Ureter (tissue), 1 donor: ENCODE measurements at places on chromosomes 5 and 9.

- DNase-seq, result no peak
These were observed 694.6 kb downstream of the DNAH5 start for GRCh38 chr5:13249854-13250253.

GRCh38 chr9:96513622-96514021, 63.7 kb downstream of the HABP4 start:
- DNase-seq, result no peak

DNA sequence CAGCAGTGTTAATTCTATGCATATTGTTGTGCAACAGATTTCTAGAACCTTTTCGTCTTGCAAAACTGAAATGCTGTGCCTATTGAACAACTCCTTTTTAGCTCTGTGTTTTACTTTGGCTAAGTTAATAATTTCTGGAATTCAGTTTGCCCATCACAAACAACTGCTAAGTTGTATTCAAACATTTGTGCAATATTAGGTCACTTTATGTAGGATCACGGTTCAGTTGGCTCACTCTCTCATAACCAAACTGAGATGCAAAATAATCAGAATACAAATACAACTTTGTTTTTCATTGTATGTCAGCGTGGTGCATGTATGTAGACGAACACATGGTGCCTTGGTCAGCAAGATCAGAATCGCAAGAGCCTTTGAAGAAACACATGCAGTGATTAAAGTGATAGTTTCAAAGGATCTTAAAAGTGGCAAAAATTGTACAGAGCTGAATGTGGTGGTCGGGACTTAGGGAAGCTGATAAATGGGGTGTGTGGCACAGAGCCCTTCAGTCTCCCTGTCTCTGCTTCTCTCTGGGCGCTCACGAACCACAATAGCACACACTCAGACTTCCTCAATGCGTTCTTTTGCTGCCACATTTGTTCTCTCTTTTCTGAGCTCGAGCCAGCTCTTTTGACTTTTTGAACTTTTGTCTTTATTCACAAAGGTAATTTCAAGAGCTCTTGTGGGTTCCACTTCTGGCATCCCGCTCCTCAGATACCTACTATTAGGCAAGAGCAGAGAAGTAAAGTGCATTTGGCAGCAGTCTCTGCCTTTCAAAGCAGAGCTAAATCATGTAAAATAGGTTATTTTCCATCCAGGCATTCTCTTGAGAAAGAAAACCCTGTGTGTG, 112.4 kb upstream of the CTSL start:
- DNase-seq, result no peak

GRCh38 chr9:96022445-96023051, 147.1 kb downstream of the ERCC6L2 start:
- no peak for DNase-seq

GRCh38 chr5:15525703-15526275, 25.8 kb downstream of the FBXL7 start:
- no peak for DNase-seq

DNA sequence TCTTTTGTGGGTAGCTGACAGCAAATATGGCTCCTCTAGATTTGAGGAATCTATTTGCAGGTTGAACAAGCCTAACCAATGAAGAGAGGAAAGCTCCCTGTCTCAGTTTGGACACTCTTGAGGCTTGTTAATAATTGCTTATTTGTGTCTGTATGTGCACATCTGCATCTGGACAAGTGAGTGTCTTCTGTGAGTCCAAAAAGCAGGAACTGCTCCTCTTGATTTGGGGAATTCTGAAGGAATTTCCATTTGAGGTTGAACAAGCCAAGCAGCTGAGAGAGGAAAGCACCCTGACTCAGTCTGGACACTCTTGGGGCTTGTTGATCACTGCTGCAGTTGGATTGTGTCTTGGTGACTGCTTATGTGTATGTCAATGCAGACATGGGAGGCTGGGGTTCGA, 211.6 kb downstream of the DTWD2 start:
- DNase-seq, result no peak

DNA sequence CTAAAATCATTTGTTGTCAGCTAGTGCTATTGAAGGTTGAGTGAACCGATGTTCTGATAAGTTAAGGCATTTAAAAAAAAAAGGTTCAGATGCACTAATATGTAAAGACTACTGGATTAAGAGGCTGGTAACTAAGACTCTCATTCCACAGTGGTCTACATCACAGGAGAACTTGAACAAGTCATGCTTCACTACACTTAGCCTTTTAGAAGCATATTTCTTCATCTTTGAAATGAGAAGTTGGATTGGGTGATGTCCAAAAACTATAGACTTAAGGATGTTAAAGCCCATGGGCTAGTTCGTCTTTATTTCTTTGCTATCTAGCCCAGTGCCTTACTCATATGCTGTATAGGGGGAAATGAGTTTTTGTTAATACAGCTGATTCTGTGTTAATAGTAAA, 107.2 kb downstream of the NDUFS4 start:
- DNase-seq, result no peak

DNA sequence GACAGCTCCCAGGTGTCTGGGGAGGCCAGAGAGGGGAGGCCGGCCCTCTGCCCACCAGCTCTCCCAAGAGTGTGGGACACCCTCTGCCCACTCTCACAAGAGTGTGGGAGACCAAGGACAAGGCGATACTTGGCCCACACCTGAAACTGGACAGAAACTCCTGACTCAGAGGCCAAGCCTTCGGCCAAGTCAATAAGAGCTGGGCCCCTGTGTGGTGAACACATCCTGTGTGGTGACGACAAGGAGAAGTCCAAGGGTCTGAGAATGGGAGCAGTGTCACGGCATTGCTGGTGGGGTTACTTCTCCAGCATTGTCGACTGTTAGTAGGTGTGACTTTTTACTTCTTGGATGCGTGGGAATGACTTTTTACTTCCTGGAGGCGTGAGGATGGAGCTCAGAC, 14.6 kb upstream of the F2RL1 start:
- no peak for DNase-seq

DNA sequence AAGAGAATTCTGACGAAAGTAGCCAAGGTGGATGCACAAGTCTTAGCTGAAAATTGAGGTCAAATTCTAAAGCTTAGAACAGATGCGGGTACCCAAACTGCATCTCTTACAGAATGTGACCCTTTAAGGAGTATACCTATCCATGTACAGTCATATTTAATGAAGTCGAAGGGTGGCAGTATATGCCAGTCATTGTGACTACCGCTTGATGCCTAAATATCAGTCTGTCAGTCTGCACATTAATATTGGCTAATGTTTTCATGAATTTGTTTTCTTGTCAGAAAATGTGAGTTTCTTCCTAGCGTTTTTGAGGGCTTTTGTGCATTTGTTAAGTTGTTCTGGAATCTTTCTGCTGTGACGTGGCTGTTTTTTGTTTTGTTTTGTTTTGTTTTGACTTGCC, 264.5 kb upstream of the ELAVL2 start:
- DNase-seq, result no peak

DNA sequence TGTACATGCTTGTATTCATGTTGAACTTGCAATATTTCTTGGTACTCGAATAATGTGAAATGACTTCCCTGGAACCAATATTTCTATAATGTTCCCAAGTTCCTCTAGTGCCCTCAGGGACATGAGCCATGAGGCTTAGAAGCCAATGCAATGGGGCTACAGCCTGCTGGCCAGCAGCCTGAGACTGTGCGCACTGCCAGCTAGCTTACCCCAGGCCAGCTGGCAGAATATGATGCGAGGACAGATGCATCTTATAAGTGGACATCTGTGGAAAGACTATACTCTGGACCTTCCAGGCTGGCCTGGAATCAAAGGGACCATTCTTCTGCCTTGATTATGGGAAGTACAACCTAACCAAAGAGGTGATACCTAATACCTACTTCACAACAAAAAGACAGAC, 1862.0 kb upstream of the ACO1 start:
- no peak for DNase-seq

DNA sequence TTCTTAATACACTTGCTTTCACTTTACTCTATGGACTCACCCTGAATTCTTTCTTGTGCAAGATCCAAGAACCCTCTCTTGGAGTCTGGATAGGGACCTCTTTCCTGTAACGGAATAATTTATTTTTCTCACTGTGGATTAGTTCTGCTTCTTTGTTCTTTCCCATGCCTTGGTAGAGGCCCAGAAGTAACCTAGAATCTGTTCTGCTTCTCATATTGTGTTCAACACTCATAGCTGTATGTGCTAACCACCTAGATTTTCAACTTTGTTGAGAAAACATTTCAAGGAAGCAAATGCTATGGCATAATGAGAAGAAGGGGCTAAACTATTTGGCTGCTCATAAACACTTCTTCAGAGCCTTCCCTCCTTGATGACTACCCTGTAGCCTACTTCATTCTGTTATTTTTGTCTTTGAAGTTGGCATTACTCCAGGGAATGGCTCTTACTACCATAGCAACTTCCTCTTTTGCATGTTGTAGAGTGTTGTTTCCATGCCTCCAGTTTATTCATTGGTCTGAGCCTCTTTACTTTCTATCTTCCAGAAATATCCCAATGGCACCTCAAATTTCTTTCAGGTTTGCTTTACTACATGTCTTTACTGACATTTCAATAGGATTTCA, 74.3 kb downstream of the KIAA0825 start:
- no peak for DNase-seq

- DNase-seq, result no peak
These were observed 50.7 kb upstream of the SLC25A51 start for GRCh38 chr9:37954581-37954981.

DNA sequence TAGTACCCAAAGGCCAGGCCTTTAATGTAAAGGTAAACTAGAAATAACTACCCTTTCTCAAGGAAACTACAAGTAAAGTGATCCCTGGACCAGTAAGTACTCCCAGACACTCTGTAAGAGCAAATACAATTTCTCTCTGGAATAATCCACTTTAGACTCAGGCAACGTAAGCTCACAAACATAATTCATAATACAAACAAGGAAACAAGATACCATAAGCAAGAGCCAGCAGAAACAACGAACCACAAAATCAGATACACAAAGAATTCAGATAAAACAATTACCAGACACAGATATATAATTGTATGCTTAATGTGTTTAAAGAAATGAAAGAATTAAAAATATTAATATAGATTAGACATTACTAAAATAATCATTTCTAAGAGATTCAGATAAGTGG, 12.1 kb downstream of the ERAP1 start:
- no peak for DNase-seq

- no peak for DNase-seq
These were observed 2.8 kb upstream of the CTNNAL1 start for GRCh38 chr9:109016132-109016531.

DNA sequence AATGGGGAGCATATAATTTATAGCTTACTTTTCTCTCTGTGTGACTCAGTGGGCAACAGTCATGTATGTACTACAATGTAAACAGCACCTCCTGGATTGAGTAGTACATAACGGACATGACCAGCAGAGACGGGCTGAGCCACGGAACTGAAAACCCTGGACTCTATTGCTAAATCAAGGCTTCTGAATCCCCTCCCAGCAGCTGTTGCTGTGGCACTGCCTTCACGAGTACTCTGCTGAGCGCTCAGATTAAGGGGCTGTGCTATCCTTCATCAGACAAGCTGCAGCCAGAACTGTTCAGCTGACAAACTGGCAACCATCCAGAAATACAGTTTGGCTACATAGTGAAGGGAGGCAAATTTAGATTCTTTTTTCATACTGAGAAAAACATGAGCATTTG, 131.3 kb upstream of the CCDC180 start:
- no peak for DNase-seq

DNA sequence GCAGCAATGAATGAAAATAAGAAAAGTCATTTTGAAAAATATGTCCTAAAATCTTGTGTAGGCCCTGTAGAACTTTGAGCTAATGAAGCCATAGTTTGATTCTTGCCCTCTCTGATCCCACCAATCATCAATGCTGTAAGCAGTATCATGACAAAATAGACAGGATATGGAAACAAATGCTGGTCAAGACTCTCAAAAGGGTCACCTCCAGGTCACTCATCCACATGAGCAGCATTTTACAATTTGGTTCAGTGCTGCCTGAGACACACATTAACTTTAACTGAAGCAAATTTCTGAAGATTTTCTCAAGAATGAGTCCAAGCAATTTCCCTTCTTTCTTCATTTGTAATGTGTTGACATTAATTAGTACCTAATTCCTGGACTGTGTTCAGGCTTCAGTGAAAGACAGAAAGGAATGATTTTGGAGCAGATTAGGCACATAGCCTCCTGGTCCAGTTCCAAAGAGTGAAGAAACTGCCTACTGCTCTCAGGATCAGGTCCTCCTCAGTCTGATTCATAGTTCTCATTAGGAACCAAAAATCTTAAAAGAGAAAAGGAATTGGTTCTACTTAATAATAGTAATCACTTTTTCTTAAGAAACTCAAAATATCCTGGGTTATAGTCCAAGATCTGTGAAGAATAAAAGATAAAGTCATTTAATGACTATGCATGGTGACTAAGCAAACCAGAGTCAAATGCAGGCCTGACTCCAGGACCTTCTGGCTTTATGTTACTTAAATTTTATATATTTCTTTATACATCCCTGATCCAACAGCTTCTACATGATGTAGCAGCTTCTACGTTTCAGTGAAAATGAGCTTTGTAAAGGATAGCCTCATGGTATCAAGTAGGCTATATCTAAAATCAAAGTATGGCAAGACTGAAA, 192.1 kb upstream of the RGMB start:
- DNase-seq, result no peak

DNA sequence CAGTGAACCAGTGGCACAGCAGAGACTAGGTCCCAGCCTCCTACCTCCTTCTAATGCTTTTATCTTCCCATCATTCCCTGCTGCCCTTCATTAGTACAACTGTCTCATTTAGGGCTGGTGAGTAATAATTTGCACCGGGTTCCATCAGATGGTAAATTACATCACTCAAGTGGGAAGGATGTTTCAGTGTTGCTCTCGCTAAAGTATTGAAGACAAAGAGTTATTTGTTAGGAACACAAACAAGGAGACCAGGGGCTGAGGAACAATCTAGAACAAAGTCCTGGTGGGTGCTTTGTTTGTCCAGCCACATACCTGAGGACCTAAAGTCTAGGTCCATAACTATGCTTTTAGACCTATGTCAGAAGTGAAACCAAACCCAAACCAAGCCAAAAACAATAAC, 52.4 kb downstream of the SEC61B start:
- DNase-seq, result no peak

DNA sequence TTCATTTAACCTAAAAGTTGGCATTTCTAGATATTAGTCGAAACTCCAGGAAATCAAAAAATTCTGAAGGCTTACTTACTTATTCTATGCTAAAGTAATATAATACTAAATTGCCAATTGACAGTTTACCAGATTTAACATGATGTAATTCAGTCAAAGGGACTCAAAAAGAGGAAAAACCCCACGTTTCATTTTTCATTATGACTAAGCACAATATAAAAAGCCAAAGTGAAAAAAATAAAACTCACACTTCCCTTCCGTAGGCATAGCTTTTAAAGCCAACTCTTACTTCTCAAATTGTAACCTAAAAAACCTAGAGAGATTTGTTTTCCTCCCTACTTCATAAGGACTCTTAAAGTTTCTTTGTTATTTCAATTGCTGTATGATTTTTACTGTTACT, 146.6 kb downstream of the RAPGEF6 start:
- no peak for DNase-seq

- DNase-seq, result no peak
These were observed 551.9 kb downstream of the PRELID2 start for GRCh38 chr5:145283141-145283810.

- DNase-seq, result no peak
These were observed 168.7 kb upstream of the GNA14 start for GRCh38 chr9:77816641-77817341.
